AG09319 (cell line): ENCODE measurements at places on chromosomes 7 and 10.

GRCh38 chr7:80676404-80676803, 38.0 kb downstream of the CD36 start:
- DNase-seq = no peak

GRCh38 chr10:68561865-68562649, 1.9 kb downstream of the TET1 start:
- no peak for DNase-seq

DNA sequence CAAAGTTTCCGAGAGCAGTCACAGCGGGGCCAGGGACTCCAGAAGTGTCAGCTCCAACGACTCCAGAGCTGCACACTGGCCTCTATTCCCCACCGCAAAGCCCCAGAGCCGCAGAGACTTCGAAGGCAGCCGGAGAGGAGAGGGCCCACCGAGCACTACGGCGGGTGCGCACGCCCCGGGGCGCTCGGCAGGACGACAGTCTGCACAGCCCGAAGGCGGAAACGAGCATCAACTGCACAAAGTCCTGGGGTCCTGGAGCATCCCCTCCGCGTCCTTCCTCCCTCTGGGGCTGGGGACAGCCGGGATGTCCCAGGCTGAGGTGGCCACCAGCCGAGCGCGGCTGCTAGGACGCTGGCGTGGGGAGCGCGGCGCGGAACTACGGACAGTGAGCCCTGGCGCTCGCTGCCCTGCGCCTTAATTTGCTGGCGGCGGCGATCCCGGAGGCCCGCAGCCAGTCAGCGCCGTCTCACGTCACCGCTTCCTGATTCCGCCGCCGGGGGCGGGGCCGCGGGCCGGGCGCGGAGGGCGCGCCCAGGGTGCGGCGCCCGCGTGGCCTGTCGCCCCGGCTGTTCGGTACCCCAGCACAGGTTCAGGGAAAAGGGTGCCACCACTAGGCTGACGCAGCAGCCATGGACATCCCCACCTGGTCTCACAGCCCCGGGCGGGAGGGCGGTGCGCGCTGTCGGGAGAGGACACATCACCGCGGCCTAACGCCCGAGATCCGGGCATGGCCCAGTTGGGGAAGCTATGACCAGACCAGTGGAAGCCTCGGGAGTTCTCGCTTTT, at the start of gene TBX20:
TBX20 (minus strand) TSS at position 391 of the 786 bp plus-strand sequence. CDS start 480 bp downstream, outside the sequence.
- DNase-seq = no peak

DNA sequence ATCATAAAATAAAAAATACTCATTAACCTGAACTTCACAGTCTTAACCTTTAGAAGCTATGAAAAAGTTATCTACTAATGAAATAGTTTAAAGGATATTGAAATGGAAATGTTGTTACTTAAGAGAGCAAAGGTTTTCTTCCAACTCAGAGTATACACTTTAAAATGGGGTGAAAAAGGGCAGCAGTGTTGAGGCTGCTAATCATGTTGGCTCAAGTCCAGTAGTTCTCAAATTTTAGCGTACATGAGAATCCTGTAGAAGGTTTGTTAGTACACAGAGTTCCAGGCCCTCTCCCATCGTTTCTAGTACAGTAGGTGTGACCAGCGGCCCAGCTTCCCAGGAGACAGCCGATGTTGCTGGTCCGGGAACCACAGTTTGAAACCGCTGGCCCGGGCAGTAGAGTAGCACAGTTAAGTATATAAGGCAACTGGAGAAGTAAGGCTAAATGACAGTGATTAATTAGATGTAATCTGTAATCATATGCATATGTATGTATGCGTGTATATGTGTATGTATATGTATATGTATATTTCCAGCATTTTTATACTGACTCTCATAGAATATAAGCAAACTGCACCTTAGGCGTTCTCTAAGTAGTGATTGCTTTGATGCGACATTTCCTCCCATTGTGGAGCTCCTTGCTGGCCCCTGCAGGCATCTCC, 147.2 kb upstream of the PRR15 start:
- no peak for DNase-seq

DNA sequence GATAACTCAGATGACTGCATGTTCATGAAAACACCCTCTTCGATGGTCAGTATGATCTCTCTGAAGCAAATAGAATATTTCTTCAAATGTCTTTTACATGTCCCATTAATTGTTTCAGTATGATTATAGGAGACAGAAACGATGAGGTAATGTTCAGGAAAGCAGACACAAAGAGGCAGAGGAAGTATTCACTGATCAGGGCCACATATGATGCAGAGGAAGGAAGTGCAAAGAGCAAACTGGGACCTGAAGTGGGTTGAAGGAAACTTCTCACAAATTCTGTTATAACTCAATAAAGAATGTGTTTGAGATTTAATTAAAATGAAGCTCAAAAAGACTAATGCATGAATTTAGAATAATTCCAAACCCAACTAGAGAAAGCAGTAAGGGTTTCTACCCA, 70.5 kb downstream of the TES start:
- no peak for DNase-seq

- no peak for DNase-seq
These were observed 138.9 kb upstream of the SVIL start for GRCh38 chr10:29773675-29774091.

GRCh38 chr10:59872892-59873463, 33.4 kb downstream of the CCDC6 start:
- DNase-seq = peak; percentile 56

DNA sequence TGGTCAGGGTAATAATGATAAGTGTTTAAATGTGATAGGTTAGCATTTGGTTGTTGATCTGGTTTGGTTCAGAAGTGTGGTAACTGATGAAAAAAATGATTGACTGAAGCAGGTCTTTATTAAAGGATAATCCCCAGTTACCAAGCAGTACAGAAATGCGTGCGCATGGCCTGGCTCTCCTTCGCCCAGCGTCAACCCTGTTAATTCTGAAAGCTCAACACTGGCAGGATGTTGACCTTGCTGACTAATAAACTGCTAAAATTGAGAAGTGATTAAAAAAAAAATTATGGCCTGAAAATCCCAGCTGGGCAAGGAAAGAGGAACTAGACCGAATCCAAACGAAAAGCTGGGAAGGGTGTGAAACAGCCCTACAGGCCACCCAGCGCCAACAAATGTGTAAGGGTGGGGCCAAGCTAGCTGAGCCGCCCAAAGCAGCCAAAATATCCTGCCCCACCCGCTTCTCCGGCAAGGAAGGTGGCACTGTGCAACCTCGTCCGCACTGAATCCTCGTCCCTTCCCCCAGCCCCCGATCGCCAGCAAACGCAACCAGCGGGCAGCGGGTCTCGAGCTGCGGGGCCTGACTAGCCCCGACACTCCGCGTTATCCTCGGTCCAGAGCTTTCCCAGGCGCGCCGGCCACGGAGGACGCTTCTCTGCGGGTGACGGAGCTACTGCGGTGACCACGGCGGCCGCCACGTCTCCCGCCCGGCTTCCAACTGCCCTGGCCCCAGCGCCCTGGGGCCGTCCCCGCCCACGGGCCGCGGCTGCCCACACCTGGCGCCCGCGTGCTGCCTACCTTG, 561 bp downstream of the SHTN1 start:
- no peak for DNase-seq

GRCh38 chr10:71390921-71391690, 5.6 kb upstream of the CDH23 start:
- DNase-seq = no peak

DNA sequence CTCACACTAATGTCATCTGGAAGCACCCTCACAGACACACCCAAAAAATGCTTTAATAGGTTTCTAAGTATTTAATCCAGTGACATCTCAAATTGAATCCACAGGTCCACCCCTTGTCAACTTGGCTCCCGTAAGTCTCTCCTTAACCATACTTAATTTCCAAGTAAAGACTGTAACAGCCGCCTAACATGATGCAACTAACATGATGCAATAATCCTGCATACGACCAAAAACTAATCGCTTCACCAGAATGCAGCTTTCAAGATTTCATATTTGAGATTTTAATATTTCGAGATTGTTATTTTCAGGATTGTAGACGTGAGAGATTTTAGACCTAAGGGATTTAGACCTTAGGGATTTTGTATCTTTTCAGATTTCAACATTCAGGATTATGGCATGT, 3.7 kb upstream of the HDAC9 start:
- no peak for DNase-seq

GRCh38 chr7:1045069-1046063, 1.0 kb downstream of the GPR146 start:
- no peak for DNase-seq

- no peak for DNase-seq
These were observed 203.5 kb downstream of the PTEN start for GRCh38 chr10:88066876-88067275.

DNA sequence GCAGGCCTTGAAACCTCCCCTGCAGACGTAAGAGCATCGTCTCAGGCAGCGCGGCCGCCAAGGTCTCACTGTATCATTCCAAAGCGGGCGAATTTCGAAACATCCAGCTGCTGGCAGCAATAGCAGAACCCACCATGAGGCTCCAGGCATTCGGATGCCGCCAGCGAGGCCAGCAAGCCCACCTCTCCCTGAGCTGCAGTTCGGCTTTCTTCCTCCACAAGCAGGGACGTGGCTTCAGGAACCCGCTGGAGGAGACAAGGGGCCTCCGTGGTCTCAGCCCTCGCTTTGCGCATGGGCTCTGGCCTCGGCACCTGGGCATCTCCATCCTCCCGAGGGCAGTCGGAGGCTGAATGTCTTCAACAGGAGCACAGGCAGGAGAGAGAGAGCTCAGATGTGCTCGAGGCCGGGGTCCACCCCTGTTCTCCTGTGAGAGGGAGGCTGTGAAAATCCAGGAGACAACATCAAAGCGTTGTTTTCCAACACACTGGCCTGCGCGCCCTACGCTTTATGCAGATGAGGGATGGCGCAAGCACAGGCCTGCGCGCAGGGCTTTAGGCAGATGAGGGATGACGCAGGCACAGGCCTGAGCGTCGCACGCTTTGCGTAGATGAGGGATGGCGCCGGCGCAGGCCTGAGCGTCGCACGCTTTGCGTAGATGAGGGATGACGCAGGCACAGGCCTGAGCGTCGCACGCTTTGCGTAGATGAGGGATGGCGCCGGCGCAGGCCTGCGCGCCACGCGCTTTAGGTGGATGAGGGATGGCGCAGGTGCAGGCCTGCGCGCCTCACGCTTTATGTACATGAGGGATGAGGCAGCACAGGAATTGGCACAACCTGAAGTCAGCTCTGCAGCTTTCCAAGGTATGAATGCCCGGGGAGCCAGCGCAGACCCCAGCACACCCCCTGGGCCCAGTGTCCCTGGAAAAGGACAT, 103.2 kb downstream of the WDR37 start:
- DNase-seq = no peak

- no peak for DNase-seq
These were observed 16.6 kb downstream of the COL28A1 start for GRCh38 chr7:7519056-7519455.

DNA sequence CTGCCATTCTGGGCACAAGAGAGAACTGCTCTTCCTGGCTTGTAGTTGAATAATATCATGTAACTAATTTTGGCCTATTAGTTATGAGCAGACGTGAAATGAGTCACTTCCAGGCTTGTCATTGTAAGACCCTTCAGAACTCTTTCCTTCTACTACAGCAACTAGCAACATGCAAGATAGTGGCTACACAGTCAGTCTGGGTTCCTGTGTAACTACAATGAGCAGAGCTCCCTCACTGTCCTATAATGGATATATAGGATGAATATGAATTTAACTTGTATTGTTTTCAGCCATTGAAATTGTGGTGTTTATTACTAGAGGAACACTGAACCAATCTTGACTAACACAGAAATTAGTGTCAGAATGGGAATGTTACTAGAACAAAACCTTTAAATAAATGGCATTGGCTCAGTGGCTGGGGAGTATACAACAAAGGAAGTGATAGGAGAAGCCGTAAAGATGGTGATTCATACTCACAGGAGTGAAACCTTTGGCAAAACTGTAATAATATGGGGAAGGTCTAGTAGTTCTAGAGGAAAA, 2.9 kb upstream of the MTPN start:
- DNase-seq = no peak

DNA sequence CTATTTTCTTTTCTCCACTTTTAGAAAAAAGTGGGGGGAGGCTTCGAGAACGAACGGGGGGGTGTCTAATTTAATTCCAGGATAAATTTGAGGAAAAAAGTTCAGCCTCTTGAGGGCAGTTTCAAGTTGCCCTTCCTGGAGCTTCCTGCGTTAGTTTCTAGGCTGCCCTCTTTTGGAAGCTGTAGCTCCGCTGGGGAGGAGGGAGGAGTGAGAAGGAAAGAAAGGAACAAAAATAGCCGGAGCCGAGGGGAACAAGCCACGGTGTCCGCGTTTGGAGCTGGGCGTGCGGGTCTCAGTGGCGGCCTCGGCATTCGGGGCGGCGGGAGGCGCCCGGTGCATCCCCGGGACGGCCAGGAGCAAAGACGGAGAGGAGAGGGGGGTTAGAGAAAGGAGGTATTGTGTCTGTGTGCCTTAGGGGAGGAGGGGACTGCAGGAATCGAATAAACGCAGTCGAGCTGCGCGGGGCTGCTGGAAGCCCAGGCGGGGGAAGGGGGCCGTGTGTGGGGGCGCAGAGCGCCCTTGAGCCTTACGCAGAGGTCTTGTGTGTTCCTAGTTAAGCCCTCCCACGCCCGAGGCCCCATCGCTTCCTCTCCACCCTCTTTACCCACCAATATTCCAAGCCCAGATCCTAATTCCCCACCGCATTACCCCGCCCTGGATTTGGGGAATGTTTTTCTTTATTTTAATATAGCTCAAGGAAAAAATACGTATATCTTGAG, 2.0 kb upstream of the TNRC18 start:
- DNase-seq = no peak

GRCh38 chr7:135434047-135434446, 75.9 kb downstream of the CNOT4 start:
- DNase-seq = no peak

GRCh38 chr7:116836048-116836447, 26.3 kb upstream of the CAPZA2 start:
- no peak for DNase-seq

DNA sequence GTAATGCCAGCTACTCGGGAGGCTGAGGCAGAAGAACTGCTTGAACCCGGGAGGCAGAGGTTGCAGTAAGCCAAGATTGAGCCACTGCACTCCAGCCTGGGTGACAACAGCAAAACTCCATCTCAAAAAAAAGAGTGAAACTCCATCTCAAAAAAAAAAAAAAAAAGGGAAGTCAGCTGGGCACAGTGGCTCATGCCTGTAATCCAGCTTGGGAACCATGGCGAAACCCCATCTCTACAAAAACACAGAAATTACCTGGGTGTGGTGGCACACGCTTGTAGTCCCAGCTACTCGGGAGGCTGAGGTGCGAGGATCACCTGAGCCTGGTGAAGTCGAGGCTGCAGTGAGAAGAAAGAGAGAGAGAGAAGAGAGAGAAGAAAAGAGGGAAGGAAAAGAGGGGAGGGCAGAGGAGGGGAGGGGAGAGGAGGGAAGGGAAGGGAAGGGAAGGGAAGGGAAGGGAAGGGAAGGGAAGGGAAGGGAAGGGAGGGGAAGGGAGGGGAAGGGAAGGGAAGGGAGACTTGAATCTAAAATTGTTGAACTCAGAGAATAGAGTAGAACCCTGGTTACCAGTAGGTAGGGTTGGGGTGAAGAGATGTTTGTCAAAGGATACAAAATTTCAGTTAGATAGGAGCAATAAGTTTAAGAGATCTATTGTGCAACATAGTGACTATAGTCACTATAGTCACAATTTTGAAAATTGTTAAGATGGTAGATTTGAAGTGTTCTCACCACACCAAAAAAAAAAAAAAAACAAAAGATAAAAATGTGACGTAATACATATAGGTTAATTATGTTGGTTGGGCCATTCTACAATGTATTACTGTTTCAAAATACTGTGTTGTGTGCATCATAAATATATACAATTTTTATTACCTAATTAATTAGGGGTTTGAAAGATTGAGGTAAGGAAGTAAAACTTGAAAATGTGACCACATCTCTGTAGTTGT, 2.5 kb downstream of the SLC16A9 start:
- DNase-seq = no peak

GRCh38 chr10:110514848-110515247, 17.1 kb downstream of the DUSP5 start:
- DNase-seq = no peak
